Thoracic aorta (tissue), 2 donors: ENCODE measurements at places on chromosomes 16 and 17.

DNA sequence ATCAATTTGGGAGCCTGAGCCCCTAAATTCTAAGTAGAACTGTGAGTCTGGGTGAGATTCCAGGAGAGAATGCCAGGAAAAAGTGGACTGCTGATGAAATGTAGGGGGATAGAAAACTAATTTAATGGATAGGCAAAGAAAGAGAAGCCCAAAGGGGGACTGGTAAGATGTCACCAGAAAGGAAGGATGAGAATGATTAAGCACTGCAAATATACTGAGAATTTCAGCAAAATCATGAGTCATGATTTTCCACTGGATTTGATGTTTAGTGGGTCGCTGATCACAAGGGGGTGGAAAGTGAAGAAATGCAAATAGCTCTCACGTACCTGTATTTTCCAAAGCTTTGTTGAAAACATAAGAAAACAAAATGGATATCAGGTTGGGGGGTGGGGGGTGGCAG is 201.8 kb downstream of the SLC39A11 start:
- no peak for DNase-seq

DNA sequence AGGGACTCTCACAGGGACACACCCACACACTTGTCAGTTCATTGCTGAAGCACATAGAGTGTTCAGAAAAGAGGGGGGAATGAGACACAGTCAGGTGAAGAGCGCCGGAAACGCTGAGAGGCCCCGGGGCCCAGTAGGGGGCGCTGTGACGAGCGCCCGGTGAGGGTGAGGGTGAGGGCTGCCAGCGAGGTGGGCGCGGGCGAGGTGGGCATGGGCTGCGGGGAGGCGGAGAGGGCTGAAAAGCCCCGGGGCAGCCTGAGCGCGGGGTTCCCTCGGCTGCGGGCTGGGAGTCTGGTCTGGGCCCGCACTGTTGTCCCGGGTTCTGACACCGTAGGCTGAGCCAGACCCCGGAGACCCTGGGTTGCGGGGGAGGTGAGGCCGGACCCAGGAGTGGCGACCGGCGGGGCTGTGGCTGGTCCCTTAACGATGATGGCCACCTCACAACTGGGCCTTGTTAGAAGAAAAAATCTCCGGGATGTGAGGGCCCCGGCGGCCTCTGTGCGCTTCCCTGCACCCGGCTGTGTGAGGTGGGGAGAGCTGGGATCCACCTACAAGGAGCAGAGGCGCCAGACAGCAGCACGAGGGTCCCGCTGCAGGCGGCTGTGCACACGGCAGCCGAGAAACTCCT is 91.4 kb downstream of the C16orf78 start:
- no peak for DNase-seq

GRCh38 chr16:8958344-8959167 is 5.2 kb downstream of the USP7 start:
- peak; percentile 18 for DNase-seq

DNA sequence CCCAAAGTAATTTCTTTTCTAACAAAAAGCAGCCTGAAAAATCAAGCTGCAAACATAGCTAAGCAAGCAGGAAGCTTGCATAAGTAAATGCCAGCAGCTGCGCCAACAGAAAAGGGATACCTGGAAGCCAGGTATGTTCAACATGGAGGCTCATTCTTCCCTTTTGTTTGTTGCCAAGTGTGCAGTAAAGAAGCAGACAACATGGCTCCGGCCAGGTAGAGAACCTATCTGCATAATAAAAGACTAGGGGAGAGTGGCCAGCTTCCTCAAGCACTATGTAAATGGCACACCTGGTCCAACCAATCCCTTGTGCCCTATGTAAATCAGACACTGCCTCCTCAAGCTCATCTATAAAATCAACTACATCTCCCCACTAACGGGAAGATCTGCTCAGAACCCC is 1407.0 kb downstream of the CDH11 start:
- DNase-seq, result no peak

DNA sequence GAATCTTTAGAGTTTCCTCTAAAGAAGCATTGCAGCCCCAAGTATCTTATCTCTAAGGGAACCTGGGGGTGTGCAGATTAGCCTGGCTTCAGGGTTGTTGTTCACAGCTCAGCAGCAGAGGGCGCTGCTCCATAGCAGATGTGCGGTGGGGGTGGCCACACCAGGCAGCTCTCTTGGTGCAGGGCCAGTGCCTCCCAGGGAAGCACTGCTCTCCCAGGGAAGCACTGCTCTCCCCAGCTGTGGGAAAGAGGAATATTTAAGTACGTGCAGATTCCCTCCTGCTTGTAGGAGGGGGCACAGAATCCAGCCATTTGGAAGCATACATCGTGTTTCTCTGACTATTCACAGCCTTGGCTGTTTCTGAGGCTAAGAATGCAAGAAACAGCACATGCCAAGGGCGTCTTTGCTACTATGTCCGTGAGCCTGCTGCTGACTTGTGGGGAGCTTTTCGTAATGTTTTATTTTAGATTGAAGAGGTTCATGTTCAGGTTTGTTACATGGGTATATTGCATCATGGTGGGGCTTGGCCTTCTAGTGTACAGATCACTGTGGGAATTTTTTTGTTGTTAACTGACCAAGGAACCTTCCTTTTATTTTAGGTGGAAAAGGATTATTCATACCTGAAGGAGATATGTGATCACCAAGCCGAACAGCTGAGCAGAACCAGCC is 217.8 kb downstream of the SPECC1 start:
- peak; percentile 56 for DNase-seq

DNA sequence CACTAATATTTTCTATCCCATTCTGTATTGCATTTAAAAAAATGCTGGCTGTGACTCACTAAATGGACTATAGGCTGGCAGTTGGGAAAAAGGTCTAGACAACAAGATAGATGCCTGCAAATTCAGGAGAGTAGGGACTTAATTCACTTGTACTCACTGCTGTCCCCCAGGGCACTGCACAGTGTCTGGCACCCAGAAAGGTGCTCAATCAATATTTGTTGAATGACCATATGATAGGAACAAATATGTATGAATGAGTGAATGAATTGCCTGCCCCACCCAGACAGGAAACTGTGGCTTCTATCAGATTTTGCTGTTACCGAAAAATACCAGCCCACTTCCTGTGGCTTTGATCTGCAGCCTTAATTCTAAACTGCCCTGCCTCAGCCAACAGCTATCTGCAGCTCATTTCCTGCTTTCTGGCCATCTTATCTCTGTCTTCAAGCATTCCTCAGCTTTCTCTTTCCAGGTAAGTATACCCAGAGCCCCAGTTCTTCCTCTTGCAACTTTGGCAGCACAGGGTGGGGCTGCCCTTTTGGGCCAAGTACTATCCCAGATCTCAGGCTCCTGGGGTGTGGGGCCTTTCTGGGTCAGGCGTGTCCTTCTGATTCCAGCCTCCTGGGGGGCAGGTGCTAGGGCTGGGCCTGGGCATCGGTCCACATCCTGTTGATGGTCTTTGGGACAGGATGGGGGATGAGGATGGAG is 15.3 kb upstream of the TNS4 start:
- no peak for DNase-seq

- DNase-seq, result no peak
These were observed 391.5 kb downstream of the CDH8 start for GRCh38 chr16:61644736-61645135.

DNA sequence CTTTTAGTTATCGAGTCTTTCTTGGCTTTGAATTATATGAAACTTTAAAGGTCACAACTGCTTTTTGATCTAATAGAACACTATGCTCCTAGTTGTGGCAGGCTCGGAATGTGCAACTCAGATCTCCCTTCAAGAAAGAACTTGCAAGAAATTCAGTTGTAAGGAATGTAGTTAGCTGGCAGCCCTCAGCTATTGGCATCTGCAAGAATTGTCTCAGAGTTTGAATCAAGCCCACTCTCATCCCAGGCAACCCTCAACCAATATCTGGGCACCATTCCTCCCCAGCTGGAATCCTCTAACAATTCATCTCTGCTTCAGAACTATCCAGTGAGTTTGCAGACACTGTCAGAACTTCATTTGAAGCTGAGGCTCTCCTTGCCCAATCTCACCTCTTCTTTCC is 447.2 kb downstream of the KIF2B start:
- DNase-seq, result no peak

DNA sequence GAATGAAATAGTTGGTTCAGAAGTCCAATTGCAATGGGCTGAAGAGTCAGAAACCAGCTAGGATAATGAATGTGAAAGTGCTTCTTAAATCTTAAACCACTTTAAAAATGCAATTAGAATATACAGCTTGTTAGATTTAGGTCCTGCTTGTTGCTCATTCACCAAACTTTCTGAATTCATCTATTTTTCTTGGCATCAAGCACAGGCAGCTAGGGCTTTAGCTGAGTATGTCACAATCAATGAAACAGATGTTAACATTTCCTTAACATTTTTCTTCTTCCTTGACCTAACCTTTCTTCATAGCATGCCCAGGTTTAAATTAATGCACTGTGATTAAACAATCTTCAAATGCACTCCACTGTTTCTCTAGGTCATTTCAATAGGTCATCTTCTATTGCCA is 14.4 kb downstream of the KIF2B start:
- no peak for DNase-seq

- DNase-seq, result no peak
These were observed 10.7 kb upstream of the SEZ6 start for GRCh38 chr17:29016345-29017210.

GRCh38 chr17:36600465-36600864 is 918 bp upstream of the MRM1 start:
- DNase-seq, result no peak
